ENCODE measurements at places on chromosomes 6 and 20.
A peak's percentile ranks its signal among the peaks of the same experiment; 100 is the strongest.

DNA sequence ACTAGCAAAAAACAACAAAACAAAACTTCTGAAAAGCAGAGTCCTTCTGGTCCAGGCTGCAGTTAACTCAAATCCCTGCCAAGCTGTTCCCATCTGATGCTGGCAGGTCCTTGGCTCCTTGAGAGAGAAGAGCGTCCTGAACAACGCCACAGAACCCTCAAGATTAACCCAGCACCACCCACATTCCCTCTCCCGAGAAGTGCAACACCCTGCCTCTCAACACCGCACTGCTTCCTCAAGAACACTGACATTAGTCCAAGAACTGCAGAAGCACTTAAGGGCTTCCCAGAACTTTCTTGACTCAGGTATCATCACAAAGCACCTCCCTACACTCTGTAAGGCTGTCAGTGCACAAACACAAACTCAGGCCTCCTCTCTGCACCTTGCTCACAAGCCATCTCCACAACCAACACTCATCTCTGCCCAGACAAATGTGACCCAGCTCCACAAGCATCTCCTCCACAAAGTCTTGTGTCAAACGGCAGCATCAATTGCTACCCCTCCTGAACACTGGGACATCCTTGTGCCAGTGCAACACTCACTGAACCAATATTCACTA is 7.5 kb downstream of the MRPL14 start:
- no peak for DNase-seq

DNA sequence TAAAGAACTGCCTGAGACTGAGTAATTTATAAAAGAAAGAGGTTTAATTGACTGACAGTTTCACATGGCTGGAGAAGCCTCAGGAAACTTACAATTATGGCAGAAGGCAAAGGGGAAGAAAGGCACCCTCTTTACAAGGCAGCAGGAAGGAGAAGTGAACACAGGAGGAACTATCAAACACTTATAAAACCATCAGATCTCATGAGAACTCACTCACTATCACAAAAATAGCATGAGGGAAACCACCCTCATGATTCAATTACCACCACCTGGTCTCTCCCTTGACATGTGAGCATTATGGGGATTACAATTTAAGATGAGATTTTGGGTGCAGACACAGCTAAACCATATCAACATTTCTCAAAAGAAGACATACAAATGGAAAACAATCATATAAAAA is 266.3 kb downstream of the EPM2A start:
- no peak for DNase-seq

DNA sequence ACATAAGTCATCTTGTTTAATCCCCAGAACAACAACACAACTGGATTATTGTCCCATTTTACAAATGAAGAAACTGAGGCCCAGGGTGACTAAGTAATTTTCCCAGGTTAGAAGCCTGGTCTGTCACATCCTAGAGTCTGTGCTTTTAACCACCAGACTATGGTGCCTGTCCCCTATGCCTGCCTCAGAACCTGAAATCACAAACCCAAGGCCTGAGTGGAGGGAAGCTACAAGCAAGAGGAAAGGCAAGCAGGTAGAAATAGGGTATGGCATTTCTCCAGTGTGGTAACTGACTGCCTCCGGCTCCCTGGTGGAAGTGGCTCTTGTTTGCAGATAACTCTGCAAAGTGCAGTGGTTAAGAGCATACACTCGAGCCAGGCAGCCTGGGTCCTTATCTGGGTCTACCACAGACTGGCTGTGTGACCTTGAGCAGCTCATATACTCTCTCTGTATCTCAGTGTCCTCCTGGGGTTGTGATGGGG is 2.5 kb downstream of the TMEM63B start:
- DNase-seq, result no peak

DNA sequence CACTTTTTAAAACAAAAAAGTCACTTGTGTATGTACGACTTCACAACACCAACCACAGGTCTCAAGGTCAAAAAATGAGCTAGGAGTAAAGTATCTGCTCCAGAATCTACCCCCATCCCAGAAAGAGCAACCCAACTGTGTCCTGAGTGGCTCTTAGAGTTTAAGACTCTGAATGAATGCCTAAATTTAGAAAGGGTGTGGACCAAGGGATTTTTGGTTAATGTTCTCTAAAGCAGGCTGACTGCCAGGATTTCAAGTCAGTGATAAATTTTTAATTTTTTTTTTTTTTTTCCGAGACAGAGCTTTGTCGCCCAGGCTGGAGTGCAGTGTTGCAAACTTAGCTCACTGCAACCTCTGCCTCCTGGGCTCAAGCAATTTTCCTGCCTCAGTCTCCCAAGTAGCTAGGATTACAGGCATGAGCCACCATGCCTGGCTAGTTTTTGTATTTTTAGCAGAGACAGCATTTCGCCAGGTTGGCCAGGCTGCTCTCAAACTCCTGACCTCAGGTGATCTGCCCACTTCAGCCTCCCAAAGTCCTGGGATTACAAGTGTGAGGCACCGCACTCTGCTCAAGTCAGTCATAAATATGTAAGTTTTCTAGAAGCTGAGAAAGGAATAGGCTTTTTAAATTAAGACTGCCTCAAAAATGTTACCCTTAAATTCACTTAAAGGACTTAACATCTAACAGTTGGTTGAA is 20.2 kb downstream of the STAU1 start:
- no peak for DNase-seq

DNA sequence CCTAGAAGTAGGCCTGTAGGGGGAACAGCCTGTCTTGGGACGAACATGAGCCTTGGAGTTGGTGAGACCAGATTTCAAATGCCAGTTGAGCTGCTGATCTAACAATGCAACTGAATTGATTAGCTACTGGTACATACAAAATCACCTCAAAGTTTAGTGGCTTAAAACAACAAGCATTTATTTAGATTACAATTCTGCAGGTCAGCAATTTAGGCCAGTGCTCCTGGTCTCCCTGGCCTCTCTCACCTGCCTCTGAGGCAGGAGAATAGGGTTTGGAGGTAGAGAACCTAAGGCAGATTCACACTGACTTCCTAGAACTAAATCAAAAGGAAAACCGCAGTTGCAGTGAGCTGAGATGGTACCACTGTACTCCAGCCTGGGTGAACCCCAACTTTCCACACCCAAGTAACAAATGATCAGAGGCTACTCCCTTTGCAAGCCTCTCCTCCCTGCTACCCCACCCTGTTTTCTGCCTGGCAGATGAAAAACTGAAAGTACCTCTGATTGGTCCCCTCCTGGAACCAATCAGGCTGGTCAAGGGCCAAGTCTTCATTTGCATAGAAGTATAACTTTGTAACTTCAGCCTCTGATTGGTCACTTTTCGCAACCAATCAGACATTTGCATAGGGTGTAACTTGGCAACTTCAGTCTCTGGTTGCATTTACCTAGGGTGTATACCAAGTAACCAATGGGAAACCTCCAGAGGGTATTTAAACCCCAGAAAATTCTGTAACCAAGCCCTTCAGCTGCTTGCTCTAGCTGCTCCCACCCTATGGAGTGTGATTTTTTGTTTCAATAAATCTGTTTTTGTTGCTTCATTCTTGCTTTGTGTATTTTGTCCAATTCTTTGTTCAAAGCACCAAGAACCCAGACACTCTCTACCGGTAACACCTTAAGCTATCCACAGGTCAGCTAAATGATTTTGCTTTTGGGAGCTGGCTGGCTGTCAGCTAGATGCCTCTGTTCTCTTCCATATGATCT is 8.1 kb upstream of the UBR2 start:
- no peak for DNase-seq

DNA sequence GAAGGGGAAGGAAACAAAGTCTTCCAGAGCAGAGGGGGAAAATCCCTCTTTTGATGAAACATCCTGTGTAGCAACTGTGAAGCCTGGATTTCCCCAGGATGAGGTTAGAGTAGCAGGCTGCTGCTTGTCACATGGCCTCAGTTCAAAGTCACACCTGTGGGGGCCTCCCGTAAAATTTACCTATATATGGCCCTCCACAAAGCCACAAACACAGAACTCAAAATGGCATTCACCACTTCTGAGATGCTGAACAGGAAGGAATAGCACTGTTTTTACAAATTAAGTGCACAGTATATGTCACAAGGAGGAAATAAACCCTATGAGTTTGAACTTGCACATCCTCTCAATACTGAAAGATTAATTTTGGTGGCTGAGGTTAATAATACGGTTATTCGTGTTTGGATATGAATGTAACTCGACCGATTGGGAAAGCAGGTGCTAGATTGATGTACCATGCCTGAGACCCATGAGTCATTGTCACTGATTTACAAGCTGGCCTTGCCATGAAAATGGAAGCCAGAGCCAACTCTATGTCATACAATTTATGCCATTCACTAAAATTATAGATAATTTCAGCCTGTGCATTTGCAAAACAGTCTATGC is 70.6 kb downstream of the SGK1 start:
- no peak for DNase-seq

GRCh38 chr6:139290787-139291311 is 949 bp downstream of the TXLNB start:
- DNase-seq, result no peak

GRCh38 chr6:170031684-170032121 is 259.2 kb downstream of the DLL1 start:
- DNase-seq, result peak; percentile 49

GRCh38 chr20:11845340-11845739 is 72.4 kb upstream of the BTBD3 start:
- no peak for DNase-seq

DNA sequence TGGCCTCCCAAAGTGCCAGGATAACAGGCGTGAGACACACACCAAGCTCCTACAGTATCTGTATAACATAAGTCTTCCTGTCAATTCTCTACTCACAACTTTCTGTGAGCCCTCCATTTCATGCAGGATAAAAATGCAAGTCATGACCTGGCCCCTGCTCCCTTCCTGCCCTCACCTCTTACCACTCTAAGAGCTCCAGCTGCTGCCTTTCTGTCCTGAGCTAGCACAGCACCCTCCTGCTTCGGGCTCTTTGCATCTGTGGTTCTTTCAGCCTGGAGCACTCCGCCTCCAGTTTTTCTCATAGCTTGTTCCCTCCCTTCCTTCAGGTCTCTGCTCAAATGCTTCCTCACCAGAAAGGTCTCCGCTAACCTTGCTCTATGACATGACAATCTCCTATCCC is 23.7 kb upstream of the TRPC4AP start:
- no peak for DNase-seq

DNA sequence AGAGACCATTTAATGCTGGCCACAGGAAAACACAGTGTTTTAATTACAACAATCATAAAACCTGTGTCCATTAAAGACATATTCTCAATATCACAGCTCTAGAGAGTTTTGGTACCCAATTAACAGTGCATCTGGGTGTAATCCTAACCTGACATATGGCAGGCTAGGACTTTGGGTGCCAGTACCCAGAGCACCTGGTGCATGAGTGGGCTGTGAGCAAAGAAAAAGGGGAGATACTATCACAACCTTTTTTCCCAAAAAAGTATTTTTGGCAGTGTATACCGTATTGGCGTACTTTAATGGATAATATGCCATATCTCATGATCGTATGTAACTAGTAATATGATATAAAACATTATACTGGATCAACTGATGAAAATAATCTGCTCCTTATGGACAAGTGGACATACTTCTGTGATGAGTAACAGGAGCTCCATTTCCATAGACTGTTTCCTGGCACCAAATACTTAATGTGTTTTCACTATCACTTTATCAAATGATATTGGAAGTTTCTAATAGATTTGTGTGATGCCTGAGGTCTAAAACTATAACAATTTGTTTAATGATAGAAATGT is 91.7 kb downstream of the COL19A1 start:
- DNase-seq, result no peak

DNA sequence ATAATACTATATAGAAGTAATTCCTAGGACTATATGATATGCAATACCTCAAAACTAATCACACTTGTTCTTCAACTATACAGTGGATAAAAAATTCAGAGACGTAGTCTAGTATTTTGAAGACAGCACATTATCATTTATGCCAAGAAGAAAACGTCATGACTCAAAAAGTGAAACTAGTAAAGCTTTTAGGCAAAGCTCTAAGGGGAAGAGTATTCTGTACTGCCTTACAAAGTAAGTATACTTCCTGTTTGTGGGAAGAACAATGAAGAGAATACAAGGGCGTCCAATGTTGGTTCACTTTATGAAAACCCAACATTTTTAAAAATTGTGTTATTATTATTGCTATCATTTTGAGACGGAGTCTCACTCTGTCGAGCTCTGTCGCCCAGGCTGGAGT is 27.9 kb downstream of the LOC128125822 start:
- no peak for DNase-seq

DNA sequence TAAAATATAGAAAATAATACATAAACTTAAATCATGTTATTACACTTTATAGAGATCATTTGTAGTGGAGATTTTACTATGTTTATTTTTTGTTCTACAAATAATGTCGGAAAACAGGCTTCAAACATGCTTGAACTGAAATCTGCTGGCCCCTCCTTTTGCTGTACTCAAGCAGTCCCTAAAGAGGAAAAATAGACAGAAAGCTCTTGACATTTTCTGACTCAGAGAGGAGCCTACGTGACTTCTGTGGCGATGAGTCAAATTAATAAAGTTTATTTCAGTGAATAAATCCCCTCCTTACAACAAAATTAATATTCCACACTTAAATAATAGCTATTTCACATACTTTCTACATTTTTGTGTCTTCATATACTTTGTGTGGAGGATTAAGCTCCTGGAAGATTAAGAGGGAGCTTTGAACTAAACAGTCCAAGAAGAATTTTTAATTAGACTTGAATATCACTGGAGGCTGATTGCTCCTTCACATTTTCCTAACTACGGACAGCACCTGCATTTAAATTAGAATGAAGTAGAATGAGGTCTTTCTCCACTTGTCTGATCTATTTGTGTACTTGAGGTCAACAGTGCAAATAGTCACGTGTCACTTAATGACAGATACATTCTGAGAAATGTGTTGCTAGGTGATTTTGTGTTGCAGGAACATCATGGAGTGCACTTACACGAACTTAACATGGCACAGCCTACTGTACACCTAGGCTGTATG is 1.7 kb upstream of the TREM1 start:
- no peak for DNase-seq

- no peak for DNase-seq
These were observed 14.8 kb upstream of the BCLAF1 start for GRCh38 chr6:136304410-136304809.

DNA sequence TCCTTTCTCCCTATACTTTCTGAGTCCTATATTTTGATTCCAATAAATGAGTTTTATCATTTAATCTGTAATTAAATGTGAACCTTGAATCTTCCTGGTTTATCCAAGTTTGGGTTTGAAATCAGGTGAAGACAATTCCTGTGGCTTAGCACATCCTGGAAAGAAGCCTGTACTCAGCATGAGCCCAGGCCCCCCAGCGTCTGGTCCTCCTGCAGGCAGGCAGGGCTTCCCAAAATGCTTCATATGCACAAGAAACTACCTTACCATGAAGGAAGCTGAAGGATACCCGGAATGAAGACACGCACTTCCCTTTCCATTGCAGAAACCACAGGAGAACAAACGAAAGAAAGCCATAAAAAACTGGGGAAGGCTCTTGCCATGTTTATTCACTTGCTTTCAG is 157.4 kb upstream of the PDE10A start:
- no peak for DNase-seq

GRCh38 chr6:52953911-52954839 is 40.9 kb downstream of the GSTA4 start:
- DNase-seq, result no peak

DNA sequence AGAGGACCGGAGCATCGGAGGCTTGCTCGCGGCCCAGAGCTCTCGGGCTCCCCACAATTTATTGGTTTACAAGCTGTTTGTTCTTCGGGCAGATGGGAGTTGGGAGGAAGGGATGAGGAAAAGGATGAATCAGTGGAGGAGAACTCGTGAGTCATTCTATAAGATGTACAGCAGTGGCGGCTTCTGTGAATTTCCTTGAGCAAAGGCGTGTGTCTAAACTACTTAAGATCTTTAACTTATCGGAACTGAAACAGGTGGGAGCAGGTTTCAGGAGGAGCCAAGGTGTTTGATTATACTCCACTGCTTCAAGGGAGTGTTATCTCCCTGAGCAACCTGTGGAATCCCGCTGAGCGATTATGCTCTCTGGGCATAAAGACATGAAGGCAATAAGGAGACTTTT is 50.5 kb upstream of the IBTK start:
- no peak for DNase-seq

All from type B pancreatic cell (in vitro differentiated cells).